Activated CD4-positive, alpha-beta T cell treated with anti-CD3 and anti-CD28 coated beads, Interleukin-2, Interleukin-6, amounts not matched to agents 100 ng/mL and 50 ng/mL, durations not matched to agents 16 hours and 8 hours (primary cell): ENCODE measurements at places on chromosomes 7 and 10.

DNA sequence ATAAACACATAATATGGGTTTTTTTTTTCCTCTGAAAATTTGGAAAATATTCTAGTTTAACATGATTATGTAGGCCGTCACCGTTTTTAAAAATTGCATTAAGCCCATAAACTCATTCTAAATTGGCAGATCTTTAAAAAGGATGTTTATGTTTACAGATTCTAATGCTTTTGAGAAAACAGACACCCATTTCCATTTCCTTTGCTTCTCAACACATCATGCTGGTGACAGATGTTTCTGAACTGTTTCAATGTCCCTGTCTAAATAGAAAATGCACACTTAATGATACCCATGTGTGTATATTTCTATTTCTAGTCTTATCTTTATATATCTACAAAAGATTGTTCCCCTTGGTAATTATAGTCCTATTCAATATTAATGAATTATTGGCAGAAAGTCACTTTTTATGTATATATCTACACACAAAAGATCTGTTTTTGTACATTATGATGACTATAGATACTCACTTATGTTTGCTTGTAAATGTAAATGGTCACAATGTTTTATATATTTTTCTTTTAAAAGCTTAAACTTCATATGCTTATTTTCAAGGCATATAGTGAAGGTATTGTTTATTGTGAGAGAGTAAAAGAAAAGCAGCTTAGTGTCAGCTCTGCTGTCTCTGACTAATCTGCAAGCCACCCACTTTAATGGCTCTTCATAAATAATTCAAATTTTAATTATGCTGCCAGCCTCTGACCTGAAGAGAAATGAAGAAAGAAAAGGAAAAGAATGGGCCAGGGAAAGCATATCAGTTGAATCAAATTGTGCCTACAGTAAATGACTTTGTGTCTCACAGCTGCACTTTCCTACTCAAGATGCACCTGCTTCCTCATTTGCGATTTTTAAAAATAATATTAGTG lies 179.4 kb downstream of the CACNA2D1 start:
- DNase-seq = no peak

GRCh38 chr7:149624006-149624405 lies 126.4 kb upstream of the ZNF746 start:
- DNase-seq = peak; percentile 52

DNA sequence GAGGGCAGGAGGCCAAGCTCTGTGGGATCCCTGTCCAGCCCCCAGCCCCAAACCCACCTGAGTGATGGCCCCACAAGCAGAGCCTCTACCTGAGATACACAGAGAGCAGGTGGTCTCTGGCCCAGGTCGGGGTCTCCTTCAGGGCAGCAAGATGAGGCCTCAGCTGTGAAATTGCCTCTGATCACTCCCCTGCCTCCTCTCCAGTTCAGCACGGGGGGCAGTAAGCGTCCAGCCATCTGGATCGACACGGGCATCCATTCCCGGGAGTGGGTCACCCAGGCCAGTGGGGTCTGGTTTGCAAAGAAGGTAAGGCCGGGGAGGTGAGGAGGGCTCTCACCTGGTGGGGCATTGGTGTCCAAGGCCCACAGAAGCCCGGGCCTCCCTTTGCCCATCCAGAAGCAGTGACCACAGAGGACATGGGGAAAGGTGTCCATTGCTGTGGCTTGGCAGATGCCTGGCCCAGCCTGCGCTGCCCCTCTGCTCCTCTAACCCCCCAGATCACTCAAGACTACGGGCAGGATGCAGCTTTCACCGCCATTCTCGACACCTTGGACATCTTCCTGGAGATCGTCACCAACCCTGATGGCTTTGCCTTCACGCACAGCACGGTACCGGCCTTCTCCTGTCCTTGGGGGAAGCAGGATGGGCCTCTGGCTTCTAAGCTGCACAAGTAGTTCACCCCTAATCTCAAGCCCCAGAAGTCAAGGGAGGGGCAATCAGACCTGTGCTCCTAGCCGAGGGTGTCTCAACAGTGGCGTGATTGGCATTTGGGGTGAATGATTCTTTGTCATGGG lies 3.1 kb downstream of the CPA1 start:
- DNase-seq = no peak

GRCh38 chr10:15238555-15239335 lies 70.3 kb upstream of the NMT2 start:
- no peak for DNase-seq

DNA sequence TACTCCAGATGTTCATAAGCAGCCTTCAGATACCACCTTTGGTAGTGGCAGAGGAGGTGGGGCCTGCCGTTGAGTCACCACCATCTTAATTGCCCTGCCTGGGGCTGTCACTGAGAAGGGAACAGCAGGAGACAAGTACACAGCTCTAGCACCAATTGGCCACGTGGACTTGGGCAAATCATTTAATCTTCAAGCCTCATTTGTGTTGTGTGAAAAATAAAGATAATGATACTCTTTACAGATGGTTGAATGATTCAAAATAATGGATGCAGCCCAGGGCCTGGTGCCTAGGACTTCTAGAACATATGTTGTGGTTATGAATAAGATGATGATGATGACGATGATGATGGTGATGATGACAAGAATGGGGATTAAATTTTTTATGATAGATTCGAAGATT lies 111.9 kb upstream of the ADAM12 start:
- no peak for DNase-seq

DNA sequence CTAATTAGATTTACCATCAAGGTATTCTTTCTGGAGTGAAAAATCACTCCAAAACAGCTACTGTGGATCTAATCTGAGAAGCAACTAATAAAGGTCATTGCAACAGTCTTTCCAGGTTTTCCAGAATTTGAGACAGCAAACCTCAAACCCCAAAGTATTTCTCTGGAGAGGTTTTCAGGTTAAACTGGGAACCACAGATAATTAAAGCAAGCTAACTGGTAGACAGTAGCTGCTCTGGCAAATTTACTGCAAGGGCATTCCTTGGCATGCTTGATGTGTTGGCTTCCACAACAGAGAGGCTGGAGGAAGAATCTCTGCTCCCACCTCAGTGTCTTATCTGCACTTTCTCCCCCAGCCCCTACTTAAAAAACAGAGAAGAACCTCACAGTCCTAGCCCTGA lies 140.0 kb upstream of the NRBF2 start:
- no peak for DNase-seq

GRCh38 chr10:43375401-43376020 lies 4.1 kb downstream of the FXYD4 start:
- DNase-seq = no peak

- peak; percentile 16 for DNase-seq
Measured at GRCh38 chr7:30074422-30075030, 46.3 kb downstream of the PLEKHA8 start.

DNA sequence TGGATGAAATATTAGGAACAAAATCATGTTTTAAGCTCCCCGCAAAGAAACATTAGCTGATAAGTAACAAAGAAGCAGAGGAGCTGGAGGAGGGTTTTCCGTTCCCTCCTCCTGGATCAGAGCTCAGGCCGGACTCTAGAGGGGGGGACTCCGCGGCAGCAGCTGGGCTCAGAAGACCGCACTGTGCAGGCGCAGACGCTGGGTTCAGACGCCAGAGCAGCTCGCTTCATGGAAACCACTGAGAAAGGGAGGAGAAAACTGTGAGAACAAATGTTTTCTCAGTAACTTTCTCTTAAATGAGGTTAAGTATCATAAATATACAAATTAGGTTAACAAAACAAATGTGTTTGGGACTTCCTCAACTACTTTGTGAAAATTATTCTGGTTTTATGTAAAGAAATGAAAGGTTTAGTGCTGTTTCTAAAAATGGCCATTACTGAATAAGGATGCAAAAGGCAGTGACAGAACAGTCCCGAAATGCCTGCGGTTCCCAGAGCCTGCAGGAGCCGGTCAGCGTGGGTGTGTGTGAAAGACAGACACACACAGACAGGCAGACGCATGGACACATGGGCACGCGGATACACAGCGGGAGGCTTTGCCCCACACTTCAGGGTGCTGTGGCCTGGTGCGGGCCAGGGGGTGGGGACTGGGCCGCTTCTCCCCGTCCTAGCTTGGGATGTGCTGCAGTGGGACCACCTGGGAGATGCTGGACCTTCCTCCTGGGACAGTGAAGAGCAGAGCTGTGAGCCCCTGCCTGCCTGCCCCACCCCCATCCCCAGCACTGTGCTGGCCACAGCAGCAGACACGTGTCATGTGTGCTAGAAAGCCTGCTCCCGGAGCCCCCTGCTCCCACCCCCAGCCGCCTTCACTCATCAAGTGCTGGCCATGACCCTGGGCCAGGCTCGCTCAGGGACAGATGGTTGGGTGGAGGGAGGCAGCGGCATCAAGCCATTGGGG lies 20.3 kb upstream of the ADGRA1 start:
- no peak for DNase-seq

DNA sequence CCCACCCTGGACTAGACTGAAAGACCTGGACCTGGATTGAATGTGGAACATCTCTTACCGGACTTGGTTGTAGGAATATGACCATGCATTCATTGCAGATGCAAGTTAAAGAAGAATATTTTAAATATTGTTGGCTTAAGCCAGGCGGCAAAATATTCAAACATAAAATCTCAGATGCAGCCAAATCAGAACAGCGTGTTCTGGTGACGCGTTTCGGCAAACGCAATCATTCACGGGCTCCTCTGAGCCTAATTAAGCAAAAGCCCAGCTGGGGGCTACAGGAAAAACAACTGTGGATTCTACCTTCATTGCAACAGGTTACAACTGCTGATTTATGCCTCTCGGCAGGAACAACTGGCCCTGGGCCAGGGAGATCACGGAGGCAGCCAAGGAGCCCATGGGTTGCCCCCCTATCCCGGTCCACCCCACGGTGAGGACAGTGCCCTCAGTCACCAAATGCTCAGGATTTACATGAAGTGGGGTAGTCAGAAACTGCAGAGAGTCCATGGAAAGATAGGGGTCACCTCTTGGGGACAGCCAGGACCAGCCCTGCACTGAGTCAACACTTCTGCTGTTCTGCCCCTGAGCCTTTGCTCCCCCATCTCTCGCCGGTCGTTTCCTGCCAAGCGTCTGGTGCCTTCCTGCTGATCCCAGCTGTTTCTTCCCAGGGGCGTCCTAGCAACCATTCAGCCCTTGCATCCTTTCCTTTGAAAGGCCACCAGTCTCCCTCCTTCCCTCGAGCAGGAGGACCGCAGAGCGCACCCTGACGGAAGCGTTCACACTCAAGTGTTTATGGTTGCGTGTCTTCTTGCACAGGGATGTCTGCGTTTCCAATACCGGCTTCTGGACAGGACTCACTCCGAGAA lies 64.4 kb upstream of the SFMBT2 start:
- no peak for DNase-seq
